Left ventricle myocardium superior (tissue), 1 donor: ENCODE measurements at places on chromosomes 7 and 10. TPM values are rescaled to one million over a fixed set of nuclear protein-coding genes. Genes with fewer than 3 reads are reported as not detected.

- no peak for DNase-seq
Measured at GRCh38 chr10:1007583-1007982, 18.1 kb downstream of the IDI2 start.

DNA sequence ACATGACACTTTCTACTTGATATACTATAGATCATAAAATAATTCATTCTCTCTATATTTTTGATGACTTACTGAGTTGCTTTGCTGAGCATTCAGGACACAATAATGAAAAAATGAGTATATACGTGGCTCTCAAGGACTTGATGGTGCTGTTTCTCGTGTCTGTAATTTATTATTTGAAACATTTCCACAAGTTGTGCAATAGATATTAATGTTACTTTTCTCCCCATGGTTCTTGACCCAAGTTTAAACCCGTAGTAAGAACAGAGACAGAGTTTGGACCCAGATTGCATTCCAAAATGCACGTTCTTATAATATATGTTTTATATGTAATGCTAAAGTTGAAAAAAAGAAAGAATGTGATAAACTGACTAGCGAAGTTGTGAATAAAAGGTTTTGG lies 94.2 kb upstream of the FAM3C start:
- no peak for DNase-seq

Gene BLNK
- 1.3 TPM for total RNA-seq

Gene PLXNA4
- total RNA-seq = 19.2 TPM

Gene MGAM2
- total RNA-seq = 0.07 TPM

Gene PDK4
- 289 TPM for total RNA-seq

Gene LRRTM3
- not detected for total RNA-seq

Gene NRF1
- 8.7 TPM for total RNA-seq
